ENCODE measurements at places on chromosomes 16 and 17.

DNA sequence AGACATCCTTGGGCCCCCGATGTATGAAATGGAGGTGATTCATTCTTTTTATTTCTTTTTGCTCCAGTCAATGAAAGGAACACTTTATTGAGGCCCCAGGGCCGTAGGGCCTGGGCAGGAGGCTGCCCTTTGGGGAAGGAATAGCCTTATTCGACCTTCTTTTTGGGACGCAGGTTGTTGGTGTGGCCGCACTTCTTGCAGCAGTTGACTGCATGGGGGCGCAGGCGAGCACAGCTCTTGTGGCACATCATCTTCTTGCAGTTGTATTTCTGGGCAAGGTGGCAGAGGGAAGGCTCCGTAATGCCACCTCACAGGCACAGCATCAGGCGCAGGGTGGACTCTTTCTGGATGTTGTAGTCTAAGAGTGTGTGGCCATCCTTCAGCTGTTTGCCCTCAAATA, 50.9 kb downstream of the SIAH1 start:
- no peak for DNase-seq

DNA sequence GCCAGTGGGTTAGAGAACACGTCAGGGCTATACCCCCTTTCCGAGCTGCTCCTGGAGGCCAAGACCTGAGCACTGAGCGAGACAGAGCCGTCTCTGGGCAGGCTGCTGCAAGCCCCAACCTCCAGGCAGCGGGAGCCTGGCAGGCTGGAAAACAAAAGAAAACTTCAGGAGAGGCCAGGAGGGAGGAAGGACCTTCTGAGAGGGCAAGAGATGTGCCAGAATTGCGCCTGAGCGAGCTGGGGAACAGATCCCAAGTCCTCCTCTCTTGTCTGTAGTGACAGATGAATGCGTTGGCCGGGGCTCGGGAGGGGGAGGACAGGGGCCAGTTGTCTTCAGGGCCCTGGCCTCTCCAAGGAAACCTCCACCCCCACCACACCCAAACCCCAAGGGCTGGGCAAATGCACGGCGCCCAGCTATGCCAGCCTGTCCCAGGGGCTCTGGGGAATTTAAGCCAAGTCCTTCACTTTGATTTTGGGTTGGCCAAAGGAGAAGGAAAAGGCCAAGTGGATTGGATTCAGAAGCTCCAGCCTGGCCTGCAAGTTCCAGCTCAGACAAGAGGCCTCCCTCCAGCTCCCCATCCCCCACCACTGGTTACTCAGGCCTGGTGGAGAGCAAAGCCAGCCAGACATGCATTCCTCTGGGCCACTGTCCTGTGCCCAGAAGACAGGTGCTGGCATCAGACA, 18.1 kb downstream of the SDK2 start:
- peak; percentile 56 for DNase-seq

DNA sequence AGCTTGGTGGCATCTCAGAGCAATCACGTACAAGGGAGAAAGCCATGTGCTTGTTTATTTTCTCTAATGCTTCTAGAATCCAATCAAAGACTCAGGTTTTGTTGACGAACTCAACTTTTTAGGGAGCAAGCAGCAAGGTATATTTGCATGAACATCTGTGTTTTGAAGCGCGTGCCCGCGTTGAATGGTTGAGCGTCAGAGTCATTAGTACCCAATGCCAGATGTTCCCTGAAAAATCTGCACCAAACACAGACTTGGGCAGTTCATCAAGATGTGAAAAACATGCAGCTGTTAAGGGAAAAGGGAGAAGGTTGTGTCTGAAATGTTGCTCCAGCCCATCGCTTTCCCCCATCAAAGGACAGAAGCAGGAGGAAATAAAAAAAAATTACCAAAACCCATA, 170.4 kb downstream of the SNX29 start:
- peak; percentile 24 for DNase-seq

GRCh38 chr16:57341062-57341440, 17.5 kb upstream of the CCL22 start:
- DNase-seq, result no peak

GRCh38 chr17:67449845-67450755, 73.0 kb downstream of the PITPNC1 start:
- no peak for DNase-seq

GRCh38 chr17:63626551-63627180, 4.4 kb downstream of the MAP3K3 start:
- no peak for DNase-seq

- no peak for DNase-seq
Observed at GRCh38 chr17:66365903-66366302, 63.5 kb downstream of the PRKCA start.

DNA sequence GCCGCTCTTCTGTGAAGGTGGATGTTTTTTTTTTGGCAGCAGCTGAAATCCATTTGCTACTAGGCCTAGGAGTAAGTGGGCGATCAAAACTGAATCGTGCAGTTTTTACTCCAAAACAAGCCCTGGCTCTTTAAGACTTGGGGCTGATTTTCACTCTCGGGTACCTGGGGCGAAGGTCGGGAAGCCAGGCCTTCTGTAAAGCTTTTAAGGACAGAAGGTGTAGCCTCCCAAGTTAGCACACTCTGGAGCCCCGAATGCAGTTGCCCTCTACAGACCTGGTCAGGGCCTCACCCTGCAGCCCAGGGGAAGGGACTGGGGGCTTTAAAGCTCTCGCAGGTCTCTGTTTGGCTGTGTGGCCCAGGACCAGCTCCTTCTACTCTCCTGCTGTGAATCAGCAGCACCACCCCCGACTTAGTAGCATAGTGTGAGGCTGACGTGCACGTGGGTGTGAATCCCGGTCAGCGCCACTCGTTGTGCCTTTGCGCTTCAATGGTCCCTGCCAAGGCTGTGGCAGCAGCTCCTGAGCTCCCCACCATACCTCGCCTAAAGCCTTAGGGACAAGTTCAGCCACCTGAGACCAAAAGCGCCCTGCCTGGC, 49.9 kb downstream of the TMEM235 start:
- no peak for DNase-seq

Data from NCI-H524 (cell line).